Stimulated activated CD8-positive, alpha-beta memory T cell treated with anti-CD3 and anti-CD28 coated beads, Interleukin-4, amount 100 ng/mL, for 48 hours (primary cell): ENCODE measurements at places on chromosomes 1 and 21.

GRCh38 chr1:25677193-25677773 lies 60.7 kb downstream of the MAN1C1 start:
- no peak for DNase-seq

DNA sequence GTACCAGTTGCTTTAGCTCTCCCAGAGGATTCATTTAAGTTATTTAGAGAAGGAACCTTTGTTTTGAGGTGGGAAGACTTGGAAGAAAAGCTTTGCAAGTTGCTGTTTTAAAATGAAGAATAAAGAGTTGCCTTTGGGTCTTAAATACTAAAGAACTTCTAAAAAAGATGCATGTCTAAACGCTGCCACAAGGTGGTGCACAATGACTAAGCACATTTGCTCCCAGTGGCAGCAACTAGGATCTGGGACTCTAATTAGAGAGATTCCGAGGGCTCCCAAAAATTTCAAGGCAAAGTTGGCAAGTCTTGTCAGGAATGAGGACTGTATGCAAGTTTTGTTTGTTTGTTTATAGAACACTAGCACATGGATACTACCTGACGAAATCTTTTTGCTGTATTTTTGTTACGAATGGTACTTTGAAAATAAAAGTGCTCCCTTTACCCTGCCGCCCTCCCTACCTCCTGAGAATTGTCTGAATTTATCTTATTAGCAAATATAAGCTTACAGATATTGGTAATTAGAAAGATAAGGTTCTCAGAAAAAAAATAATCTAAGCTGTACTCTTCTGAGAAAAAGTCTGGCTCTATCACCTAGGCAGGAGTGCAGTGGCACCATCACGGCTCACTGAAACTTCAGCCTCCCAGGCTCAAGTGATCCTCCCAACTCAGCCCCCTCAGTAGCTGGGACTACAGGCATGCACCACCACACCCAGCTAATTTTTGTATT lies 121.8 kb downstream of the HFM1 start:
- peak; percentile 60 for DNase-seq

GRCh38 chr21:35404247-35404646 lies 355.1 kb upstream of the RUNX1 start:
- no peak for DNase-seq

DNA sequence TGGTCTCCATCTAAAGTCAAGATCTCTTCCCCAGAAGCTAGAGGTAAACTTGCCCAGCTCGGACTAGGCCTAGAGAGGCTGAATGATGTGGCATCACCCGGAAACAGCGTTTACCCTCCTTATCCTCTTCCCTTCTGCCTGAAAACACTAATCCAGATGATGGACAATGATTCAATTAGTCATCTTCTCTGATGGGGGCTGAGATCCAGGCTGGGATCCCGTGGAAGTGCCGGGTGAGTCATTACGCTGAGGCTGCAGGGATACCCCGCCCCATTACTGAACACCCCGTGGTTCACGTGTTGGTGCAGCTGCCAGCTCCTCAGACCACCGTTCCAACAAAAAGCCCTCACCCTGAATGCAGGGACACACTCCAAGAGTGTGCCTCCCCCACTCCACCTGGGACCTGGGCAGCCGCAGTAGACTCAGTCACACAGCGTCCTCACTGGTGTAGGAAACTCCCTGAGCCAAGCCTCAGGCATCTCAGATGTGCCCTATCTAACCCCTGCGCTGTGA lies 2.0 kb downstream of the S100A6 start:
- DNase-seq: peak; percentile 46

DNA sequence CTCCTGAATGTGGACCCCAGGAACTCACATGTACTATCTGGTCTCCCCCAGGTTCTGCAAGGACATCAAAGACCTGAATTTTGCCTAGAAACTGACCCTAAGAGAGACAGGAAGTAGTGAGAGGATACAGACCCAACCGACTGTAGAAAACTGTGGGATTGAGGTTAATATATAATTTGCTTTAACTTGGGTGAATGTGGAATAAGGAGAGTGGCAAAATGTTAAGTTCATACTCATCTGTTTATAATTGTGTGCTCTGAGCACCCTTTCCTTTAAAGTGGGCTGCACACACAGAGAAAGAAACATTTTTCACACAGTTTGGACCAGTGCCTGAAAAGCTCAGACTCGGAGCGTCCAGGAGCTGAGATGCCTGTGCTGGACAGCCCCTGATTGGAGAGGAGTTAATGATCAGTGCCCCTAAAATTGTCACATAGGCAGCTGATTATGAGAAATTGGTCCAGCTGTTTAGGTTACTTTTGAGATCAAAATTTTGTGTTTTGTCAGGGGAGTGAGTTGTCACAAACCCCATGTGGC lies 37.2 kb downstream of the ROR1 start:
- no peak for DNase-seq

GRCh38 chr1:109547463-109548320 lies 723 bp upstream of the GNAI3 start:
- peak; percentile 45 for DNase-seq

- no peak for DNase-seq
These were observed 60.3 kb downstream of the PGBD5 start for GRCh38 chr1:230365723-230366307.

DNA sequence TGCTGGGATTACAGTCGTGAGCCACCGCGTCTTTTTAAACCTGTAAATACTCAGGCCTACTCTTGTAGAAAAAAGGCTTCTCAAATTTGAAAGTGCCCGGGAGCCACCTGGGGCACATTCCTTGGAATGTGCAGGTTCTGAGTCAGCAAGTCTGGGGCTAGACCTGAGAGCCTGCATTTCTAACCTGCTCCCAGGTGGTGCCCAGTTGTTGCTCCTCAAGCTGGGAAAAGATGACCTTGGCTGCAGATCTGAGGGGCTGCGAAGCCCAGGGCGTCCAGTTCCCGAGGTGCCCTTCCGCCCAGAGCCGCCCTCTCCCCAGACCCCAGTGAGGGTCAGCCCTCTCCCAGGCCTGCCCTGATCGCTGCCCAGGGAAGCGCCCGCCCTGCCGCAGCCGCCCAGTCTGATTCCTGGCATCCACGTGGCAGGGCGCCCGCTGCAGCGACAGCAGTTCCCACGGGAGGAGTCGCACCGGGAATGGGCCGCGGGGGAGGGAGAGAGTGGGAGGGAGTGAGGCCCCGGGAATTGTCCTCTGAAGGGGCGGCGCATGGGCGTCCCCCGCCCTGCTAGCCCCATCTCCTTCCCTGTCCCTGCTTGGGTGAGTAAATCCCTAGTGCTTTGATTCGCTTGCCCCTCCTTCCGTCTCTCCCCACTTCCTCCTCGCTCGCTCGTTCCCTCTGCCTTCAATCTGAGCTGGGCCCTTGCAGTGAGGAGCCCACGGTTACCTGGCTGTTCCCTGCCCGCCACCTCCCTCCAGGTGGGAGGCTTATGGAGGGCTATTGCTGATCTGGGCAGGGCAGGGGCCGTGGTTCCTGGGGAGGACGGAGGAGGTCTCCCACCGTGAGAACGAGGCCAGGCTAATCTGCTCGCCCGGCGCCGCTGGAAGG lies 18.8 kb upstream of the TENT5B start:
- no peak for DNase-seq

GRCh38 chr1:54400329-54400728 lies 5.9 kb downstream of the SSBP3 start:
- no peak for DNase-seq

DNA sequence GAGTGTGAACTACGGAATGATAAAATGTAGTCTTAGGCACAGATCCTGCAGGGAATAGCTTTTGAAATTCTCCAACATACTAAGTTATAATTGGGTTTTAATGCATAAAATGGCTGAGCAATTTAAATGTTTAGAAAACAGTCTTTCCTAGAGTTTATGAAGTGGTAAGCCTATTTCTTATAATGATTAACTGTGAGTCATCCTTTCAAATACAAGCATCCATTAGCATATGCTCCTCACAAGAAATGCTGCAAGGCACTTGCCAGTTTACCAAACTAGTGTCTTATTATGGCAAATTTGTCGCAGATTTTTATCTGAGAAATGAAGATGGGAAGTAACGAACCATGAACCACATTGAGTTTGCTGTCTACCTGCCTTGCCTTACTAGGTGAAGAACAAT lies 101.3 kb upstream of the ESRRG start:
- no peak for DNase-seq

DNA sequence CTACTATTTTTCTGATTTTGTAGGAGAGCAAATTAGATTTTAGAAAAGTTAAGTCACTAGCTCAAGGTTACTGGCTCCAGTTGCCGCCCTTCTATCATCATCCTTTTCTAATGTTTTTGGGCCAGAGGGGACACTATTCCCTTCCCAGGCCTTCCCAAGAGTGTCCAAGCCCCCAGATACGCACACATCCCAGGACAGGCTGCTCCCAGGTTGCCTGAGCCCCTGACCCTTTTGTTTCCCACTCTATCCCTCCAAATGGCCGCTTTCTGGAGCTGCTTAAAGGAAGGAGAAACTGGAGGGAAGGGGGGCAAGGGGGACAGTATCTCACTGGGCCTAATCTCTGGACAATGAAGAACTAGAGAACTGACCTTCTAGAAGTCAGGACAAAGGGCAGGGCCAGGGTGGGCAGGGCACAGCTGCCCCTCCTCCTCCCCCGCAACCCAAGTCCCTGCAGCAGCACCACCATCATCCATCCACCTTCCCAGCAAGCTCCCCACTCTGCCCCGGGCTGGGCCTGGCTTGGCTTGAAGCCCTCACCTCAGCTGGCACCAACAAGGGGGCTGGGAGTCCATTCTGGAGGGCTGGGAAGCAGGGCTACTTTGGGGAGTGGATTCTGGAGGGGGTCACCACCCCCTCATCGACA lies 1.1 kb upstream of the MAP7D1 start:
- DNase-seq: no peak

DNA sequence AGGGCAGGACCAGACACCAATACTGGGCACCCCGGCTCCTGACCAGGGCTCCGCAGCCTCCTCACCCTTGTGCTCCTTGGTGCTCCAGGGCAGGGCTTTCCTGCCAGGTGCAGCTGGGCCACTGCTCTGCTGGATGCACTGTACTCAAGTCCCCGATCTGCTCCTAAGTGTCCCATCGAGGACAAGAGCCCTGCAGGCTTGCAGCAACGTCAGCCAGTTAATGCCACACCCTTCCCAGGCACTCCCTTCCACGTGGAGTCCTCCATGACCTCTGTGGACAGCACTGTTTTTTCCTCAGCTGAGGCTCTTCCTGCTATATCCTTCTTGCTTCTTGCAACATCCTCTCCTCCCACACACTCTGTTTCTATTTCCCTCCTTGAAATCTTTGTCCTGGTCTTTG lies 94.0 kb upstream of the NGF start:
- no peak for DNase-seq

DNA sequence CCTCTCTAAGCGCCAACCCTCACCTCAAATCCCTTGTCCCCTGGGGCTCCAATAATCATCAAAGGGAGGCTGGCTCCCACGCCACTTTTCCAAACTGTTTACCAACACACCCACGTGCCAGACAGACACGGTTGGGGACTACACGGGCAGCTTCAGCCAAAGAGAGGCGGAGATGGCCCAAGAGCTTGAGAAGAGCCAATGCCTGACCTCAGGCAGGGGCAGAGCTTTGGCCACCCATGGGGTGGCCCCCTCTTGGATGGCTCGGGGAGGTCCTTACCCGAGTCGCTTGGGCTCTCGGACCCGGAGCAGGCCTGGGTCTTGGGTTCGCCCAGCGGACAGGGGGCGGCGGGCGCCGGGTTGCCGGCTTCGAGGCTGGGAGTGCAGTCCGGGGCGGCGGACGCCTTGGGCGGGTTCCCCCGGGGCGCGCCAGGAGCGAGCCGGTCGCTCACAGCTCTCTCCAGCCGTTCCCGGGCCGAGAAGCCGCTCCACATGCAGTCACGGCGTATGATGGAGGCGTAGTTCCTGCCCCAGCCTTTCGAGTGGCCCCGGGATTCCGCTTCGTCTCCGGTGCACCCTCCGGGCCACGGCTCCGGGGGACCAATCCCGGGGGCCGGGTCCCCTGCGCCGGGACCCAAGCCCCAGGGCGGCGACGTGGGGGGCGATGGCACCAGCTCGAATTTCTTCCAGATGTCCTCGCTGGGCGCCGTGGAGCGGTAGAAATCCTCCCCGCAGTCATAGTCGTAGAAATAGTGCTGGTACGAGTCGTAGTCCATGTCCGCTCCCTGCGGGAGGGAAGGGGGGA lies 854 bp downstream of the MYCL start:
- DNase-seq: peak; percentile 30

DNA sequence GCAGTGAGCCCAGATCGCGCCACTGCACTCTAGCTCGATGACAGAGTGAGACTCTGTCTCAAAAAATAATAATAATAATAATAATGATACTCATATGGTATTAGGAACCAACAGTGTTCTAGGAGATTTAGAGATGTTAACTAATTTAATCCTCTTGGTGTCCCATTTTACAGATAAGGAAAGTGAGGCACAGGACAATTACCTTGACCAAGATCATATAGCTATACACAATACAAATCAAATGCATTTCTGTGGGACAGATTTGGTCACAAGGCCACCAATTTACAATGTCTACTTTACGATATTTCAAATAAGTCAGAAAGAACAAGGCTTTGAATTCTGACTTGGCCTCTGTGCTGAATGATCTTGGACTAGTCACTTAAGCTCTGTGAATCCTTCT lies 2.2 kb upstream of the ZMYM4 start:
- no peak for DNase-seq

- DNase-seq: peak; percentile 44
These were observed at the start of gene HAPLN2 for GRCh38 chr1:156618853-156619581. Gene HAPLN2, plus strand, starts transcription at chr1:156619415. Its CDS starts 4,076 bp downstream, at chr1:156623491.

DNA sequence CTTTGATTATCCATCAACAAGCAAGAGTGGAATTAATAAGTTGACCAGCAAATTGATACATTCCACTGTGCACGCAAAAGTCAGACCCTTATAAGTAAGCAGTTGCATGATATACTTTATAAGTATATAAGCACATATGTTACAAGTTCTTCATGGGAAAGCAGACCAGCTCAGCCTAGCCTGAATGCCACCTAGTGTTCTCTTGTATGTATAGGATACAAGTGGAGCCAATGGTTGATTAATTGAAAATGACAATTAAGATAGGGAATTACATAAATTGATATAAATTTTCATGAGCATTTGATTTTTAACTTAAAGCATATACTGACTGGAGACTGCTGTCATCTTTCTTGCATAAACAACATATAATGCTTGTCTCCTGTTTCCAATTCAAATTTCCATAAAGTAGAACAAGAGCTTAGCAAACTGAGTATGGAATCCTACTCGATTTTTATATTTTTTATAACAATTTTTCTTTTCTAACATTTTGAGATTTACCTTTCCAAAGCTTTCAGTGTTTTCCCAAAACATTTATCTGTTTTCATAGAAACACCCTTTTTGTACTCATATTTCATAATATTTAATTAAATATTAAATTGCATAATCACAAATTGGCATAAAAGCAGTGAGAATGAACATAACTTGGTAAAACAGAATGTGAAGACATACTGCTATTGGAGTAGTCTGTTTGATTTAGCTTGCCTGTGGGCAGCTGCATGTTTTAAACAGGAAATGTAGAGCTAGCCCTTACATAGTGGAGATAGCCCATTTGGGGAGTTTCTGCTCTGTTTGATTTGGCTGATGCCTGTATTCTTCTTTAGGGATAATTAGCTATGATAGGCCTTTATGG lies 62.8 kb downstream of the MAGI3 start:
- no peak for DNase-seq

DNA sequence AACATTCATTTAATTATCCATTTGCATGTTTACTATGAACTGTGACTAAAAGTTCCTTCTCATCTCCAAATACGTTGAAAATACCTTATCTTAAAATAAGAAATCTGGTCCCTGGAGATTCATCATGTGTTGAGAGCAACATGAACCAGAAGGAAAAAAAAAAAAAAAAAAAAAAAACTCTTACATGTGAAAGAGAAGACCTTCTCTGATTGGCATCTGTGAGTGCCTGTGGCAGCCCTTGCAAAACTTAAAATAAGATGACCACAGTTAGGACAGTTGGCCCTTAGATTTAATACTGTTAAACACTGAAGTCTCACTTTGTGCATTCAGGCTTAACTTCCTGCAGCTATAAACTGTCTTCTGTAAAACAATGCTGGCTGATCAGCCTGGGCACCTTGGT lies 1395.2 kb upstream of the ADGRL4 start:
- DNase-seq: no peak

GRCh38 chr1:89360716-89361115 lies 3.1 kb upstream of the GBP6 start:
- no peak for DNase-seq
